ENCODE measurements at places on chromosomes 7 and 10.

DNA sequence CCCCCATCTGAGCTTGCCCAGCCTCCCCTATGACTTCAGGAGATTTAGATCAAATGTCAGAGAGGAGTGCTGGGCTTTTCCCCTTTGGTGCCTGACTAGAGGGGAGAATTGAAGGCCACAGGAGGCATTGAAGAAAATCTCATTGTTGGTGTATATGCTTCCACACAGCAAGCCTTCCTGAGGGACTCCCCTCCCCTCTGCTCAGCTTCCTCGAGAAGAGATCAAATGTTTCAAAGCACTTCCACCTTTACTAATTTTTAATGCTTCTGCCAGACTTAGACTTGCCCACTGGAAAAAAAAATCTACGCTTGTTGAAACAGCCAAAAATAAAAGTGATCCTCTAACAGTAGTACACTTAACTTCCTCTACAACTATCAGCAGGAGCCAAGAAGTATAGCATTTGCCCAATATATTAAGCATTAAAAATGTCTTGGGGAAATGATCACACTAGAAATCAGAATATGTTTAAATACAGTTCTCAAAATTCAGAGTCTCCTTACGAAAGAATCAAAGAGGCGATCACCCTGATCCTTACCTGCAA, 79.3 kb downstream of the FZD1 start:
- DNase-seq: no peak

DNA sequence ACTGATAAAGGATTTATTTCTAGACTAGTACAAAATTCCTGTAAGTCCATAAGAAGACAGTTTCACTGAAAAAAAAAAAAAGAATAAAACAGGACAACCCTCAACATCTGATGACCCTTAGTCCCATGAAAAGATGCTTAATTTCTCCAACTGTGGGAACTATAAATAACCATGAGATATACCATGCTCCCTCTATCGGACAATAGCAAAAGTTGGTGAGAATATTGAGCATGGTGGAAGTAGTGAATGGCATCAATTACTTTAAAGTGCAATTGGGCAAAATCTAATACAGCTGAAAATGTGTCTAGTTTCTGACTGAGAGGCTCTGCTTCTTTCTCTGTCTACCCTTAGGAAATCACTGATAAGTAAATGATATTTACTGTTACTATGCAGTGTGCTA, 348.8 kb downstream of the SUGCT start:
- DNase-seq: no peak

- DNase-seq: no peak
Observed at GRCh38 chr7:151491859-151492258, 27.8 kb downstream of the RHEB start.

GRCh38 chr7:117012696-117013095, 59.4 kb downstream of the ST7 start:
- no peak for DNase-seq

DNA sequence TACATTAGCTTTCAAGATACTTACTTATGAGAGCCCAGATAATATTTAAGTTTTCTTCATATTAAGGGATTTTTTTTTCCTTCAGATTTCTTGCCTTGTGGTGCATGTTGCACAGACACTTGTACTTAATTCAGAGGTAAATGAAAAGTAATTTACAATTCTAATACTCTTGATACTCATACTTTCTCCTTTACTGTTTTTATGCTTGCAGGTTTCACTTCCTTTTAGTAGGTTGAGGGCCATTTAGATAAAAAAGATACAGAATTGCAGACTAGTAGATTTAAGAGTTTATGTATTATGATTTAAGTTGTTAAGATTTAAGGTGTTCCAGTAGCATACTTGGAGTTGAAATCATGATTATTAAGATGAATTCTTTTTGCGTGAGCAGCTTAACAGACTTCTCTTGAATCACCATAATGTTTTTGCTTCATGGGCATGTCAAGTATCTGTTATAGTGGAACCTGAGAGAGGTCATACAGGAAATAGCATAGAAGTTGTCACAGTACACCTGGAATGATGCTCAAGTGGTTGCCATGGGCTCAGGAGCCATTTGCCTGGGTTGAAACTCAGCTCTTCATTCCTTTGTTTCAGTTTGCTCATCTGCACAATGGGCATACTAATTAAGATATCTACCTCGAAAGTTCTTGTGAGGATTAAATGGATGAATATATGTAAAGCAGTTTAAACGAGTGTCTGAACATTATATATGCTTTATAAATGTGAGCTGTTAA, 174.8 kb upstream of the PRPS1L1 start:
- DNase-seq: no peak

DNA sequence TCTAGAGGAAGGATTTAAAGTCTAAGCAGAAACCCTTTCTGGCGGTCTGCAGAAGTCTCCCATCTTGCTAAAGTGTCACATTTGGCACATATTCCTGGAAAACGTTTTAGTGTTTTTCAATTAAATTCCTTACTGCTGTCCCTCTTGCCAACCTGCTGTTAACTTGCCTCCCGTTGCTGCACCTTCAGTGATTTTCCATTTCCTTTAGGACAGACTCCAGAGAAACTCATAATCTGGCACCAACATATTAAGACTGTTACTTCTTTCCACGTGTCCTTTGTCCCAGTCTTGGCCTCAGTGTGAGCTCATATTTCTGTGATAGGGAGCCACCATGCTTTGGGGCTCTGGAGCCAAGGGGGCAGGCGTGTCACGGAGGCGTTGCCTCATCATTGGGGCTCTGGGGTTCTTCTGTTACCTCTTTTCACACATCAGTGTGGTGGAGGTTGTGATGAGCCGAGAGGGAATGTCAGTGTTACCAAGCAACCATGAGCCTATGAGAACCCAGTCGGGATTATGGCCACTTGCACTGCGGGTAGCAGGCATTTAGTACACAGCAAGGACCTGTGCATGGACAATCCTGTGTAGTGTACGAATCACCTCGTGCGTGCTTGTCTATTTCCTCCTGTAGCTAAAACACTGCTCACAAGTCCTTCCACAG, 26.0 kb upstream of the ZNF32 start:
- no peak for DNase-seq

DNA sequence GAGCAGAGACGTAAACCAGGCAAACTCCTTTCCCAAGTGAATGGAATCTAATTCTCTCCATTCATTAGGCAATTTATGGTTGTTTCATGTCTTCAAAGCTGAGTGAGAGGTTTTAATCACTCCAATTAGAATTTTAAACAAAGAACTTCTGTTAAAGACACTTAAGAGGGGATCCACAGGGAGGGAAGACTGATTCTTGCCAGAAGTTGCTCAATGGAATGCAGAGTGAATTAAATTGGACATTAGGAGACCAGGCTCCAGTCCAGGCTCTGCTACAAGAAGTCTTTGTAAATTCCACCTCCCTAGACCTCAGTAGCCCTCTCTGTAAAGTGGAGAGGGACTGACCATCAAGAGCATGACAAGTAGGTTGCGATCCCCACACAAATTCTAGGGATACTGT, 130.7 kb upstream of the TMEM72 start:
- no peak for DNase-seq

DNA sequence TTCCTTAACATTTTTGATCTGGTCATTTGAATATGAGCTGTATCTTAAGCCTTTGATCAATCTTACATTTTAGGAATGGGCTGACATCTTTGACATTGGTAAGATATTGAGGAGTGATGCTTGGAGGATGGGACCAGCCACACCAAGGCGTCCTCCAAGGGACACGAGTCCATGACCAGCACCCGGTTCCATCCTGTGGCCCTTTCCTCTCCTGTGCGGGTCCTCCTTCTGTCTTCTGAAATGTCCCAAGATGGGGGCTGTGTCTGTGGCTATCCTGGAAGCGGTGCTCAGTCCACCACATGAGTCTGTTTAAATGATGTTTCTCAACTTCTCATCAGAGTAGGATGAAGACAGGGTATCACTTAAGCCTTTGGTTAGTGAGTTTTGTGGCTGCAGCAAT, 67.3 kb upstream of the SHH start:
- no peak for DNase-seq

DNA sequence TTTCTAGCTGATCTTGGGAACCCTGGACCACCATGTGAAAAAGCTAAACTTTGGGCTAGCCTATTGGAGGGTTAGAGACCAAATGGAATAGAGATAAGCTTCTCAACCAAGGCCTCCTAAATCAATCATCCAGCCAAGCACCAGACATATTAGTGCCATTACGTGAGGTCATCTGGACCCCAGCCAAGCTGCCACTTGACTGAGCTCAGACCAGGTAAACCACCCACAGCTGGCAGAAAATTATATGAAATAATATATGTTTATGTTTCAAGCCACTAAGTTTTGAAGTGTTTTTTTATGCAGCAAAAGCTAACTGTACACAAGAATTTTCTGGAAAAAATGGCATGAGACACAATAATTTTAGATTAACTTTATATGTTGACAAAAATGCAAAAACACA, 82.6 kb upstream of the PCGF5 start:
- no peak for DNase-seq

DNA sequence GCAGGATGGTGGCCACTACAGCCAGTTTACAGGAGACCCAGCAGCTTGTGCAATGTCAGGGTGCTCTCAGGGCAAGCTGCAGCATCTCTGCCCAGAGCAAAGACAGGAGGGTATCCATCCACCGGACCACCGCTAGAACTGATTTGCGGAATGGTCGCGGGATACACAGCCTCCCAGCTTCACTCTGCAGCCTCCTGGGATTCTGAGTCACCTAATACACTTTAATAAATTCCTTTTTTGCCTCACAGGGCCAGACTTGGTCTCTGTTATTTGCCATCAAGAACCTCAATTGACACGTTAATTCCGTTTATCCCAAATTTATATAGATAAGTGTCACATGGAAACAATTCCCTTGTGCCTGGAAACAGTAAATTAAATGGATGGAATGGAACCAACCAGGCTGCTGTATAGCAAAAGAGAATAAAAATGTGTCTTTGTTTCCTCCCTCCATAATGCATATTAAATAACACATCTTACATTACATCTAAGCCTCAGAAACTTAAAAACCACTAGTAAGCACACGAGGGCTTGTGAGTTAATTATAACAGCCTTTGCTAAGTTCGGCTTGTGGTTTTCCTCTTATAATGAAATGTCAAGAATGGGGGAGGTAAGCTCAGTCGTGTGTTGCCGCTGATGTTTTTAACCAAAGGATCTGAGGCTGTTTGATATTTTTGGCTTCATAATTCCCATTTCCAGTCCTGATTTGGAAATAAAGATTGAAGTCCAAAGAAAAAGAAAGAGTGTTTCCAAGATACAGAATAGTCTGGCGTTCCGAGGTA, 52.1 kb downstream of the ADRB1 start:
- no peak for DNase-seq

DNA sequence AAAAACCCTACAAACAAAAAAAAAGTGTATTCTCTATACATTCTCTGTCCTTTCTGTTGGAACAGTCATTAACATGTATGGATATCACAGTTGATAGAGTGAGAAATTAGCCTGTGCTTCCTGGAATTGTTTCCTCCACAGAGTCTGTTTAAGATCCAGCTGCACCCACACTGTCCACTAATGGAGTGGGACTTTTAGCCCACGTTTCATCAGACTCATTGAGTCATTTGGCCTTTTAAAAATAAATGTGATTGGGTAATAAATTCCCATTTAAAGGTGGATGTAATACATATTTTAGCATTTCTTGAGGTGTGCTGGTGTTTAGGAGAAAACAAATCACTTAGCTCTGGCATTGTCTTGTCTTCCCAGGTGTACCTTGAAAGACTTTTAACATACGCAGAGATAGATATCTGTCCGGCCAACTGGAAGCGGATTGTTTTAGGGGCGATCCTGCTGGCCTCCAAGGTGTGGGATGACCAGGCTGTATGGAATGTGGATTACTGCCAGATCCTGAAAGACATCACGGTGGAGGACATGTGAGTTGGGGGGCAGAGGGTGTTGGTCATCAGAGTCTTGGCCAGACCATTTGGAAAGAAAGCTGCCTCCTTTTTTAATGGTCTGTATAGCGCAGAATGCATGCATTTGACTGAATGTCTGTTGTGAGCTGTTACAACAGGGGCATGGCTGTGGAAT, 52.3 kb upstream of the GJD4 start:
- DNase-seq: no peak

- DNase-seq: no peak
Observed at GRCh38 chr7:91157579-91158320, 106.5 kb upstream of the FZD1 start.

DNA sequence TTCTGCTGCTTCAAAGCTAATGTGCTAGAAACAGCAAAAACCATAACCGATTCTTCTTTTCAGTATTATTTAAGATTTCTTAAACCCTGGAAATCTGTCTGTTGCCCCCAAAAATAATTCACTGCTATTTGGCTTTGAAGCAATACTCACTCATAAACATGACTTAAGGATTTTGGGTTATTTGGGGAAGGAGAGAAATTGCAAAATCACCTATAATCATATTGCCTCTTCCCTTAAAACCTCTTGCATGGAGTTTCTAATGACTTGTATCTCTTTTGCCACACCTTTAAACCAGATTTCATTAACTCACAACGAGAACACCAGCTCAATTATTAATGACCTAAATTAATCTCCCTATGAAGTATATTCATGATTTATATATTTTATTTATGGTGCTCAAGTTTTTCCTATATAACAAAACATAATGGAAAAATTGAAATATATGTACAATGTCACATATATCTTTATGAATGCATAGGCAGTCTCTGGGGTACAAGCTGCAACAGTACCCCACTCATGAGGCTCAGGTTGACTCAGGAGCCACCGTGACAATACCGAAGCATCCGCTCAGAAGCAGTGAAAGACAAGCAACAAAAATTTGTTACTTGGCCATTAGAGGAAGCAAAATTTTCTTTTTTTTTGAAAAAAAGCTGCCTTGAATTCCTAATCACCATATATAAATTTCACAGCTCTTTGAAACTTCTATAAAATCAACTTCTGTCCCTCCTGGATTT, 3.0 kb downstream of the NAMPT start:
- no peak for DNase-seq

- DNase-seq: no peak
Observed at GRCh38 chr7:107643938-107644308, 16.7 kb upstream of the SLC26A4 start.

- DNase-seq: no peak
Observed at GRCh38 chr7:25820432-25821040, 331.5 kb upstream of the NFE2L3 start.

DNA sequence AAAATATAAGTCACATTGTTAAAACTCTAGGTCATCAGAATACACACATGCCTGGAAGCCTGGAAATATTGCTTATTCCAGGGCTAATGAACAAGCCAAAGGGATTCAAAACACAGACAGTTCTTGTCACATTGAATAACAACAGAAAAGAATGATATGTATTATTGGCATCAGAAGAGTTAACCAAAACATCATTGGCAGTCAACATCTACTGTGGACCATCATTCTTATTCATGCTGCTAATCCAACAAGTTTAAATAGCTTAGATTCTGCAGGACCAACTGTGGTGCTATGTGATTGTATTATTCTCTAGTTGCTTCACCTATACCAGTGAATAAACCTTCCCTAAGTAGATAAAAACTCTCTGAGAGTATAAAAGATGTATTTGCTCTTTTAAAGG, 198.3 kb downstream of the NEBL start:
- no peak for DNase-seq

GRCh38 chr7:47720907-47721244, 139.0 kb upstream of the TNS3 start:
- DNase-seq: no peak

GRCh38 chr10:36840788-36841187, 284.6 kb upstream of the ANKRD30A start:
- no peak for DNase-seq
